ENCODE measurements at places on chromosomes 11 and 22.

DNA sequence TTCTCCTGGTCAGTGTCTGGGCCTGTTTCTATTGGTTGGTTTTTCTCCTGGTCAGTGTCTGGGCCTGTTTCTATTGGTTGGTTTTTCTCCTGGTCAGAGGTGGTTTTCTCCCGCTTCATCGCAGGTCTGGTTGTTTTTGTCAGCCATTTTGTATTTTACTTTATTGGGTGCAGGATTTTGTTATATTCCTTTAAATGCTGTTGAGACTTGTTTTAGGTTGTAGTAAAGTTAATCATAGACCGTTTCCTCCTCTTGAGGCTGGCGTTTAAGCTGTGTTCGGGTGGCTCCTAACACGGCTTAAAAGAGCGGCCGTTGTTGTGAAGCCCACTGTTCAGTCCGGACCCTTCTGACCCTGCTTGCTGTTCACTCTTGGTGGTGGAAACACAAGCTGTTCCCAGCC lies 26.2 kb downstream of the ZBED4 start:
- no peak for DNase-seq

DNA sequence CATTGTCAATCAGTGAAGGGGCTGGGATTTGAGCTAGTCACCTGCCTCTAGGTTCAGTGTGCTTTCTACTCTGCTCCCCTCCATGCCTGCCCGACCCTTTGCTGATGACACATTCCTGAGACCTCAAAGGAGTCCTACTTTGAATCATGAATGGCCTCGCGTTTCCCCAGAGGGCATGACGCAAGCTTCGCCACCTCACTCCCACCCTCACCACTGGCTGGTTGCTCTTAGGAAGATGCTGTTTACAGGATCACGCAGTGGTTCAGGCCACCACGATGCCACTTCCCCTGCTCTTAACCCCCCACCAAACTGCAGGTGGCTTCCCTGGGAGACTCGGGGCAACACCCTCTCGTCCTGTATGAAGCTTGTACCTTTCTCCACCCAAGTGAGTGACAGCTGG lies 62.9 kb upstream of the B3GAT1 start:
- DNase-seq, result no peak

- no peak for DNase-seq
These were observed 43.4 kb downstream of the PKNOX2 start for GRCh38 chr11:125207866-125208425.

DNA sequence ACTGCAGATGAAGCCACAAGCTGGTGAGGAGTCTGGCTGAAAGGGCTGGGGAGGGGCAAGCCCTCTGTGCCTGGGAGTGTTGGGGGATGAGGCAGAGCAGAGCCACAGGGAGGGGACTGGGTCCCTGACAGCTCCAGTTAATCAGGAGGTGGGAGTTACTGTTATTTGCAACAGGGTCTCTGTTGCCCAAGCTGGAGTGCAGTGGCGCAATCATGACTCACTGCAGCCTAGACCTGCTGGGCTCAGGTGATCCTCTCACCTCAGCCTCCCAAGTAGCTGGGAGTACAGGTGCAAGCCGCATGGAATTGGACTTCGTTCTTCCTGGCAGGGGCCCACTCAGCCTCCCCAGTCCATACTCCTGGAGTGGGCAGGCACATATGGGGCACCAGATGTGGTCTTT lies 7.7 kb downstream of the SCN2B start:
- DNase-seq, result no peak

DNA sequence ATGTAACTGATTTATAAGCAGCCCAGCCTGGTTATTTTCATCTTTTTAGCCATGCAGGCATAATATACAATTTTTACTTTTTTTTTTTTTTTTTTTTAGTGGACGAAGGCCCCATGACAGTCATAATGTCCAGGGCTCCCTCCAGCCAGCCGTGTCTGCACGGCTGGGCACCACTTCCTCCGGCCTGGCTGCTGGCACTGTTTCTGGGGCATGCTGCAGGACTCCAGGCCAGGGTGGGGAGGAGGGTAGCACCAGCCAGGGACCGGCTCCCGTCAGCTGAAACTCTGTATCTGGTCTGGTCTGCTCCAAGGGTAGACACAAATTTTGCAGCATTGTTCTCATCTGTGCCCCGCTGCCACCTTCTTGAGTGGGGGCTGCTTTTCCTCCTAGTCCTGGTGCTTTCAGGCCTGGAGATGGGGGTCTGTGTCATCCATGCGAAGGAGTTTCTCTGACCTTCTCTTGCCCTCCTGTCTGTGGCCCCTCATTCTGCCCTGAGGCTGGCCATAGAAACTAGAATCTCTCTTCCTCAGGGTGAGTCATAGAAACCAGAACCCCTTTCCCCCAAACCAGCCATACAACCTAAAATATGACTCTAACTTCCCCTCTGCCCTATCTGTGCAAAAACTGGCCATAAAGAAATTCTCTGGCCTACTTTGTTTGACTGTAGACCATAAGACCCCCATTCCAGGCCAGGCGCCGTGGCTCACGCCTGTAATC lies 9.2 kb upstream of the RRP7A start:
- no peak for DNase-seq

- no peak for DNase-seq
These were observed 1317.2 kb downstream of the TBC1D22A start for GRCh38 chr22:48079505-48080290.

DNA sequence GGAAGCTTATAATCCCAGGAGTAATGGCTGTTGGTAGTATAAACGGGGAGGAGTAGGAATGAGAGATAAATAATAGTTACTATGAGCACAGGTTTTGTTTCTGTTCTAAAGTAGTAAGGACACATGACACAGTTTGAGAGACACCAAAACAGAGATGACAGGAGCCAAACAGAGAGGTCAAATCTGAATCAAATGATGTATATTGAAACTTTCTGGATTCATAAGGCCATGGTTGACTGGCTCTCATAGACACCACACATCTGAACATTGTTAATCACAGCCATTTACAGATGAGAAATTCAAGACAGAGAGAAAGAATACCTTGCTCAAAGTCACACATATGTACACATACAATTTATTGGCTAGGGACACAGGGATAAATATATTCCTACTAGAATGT lies 63.4 kb upstream of the UCP3 start:
- DNase-seq, result no peak

GRCh38 chr11:15198284-15198683 lies 83.6 kb downstream of the INSC start:
- no peak for DNase-seq

DNA sequence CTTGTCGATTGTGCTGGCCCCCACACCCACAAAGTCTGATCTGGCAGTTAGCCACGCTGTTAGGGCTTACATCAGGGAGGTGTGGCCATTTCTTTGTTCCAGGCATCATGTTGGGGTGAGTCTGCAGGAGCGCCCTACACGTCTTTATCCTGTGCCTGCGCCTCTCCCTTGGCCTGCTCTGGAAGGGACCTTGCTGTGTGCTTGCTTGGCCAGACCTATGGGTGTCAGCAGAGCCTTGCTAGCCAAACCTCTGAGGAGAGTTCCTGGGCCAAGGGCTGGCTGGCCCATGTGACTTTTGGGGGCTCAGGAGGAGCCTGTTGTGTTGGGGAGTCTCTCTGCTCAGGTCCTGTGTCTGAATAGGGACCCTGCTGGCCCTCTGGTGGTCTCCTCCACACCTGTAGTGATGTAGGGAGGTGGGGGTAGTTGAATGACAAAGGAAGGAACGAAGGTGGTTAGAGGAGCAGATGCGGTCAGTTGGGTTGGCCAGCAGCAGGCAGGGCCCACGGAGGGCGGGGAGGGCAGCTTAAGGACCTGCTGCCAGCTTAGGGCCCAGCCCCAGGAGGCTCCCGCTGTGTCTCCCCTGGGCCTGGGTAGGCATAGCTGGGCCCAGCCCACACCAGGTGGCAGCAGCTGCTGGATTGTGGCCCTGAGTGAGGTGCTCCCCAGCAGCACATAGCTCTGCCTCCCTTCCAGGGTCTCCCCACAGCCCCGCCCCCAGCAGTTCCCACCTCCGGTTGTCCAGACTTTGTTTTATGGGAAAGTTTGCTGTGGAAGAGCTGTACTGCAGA lies 7.9 kb downstream of the PPIL2 start:
- DNase-seq, result no peak

DNA sequence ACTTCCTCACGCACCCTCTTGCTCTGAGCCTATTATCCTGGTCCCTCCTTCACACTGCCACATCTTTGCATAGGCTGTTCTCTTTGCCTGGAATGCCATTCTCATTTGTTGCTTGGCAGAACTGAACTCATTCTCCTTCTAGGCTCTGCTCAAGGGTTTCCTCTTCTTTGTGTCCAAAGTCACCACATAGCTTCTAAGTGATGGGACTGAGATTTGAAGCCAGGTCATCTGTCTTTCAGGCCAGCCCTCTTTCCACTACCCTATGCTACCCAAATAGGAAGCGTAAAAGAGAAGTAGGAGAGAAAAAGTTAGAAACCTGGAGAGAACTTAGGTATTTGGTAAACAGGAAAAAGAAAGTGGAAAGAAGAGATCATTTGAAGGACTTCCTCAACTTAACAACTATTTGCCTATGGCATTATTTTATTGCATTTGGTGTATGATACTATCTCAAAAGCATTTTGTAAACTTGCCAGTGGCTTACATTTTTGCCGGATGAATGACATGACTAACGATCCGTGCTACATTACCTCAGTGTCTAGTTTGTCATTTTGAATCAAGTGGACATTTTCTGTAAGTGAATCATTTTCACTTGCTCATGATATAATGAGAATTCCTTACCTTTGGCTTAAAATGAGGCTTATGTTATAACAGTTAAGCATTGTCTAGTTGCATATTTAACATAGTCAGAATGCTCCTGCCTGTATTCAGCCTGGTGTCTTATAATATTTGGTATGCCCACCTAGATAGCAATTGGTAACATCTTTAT lies 18.5 kb downstream of the NF2 start:
- DNase-seq, result peak; percentile 99

- peak; percentile 43 for DNase-seq
These were observed 6.3 kb downstream of the FXYD2 start for GRCh38 chr11:117818041-117818873.

GRCh38 chr11:93464927-93465540 lies 78.2 kb downstream of the SMCO4 start:
- no peak for DNase-seq

DNA sequence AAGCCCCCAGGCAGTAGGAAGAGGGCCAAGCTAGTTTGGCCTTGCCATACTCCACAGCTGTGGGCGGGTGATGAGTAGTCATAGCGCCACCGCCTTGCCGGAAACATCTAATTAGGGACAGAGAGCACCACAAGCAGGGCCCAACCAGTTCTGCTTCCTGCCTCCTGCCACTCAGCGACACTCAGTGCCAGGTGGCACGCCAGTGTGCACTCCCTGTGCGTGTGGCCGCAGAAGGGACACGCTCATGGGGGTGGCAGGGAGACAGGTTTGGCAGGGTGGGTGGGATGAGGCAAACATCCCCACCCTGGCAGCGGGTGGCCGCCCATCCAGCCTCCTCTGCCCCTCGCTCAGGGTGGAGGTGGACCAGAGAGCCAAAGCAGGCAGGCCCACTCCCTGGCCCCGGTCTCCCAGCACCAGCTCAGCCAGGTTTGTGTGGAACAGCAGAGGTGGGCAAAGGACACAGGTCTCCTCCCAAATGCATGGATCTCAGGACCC lies 4.9 kb downstream of the OVOL1 start:
- DNase-seq, result no peak

DNA sequence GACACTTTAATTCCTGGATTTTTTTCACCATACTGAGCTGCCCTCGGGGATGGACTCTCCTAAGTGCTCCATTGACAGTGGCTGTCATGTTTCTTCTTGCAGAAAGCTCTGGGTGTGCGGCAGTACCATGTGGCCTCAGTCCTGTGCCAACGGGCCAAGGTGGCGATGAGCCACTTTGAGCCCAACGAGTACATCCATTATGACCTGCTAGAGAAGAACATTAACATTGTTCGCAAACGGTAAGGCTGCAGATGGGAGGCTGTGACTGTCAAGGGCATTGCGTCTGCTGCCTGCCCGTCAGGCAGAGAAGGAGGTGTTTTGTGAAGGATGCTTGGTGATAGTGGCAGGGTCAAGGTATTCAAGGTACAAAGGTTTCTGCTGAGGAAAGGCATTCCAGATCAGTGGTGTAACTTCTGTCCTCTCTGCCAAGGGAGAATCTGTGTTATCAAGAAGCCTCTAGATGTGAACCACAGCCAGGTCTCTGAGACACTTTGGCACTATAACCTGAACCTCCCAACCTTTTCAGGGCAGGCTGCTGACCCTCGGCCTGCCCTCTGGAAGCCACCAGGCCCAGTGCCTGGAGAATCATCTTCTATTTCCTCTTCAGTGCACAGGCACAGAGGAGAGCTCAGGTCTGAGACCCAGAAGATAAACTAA lies 30.8 kb downstream of the ACO2 start:
- DNase-seq, result no peak

GRCh38 chr11:8328231-8328794 lies 64.6 kb upstream of the LMO1 start:
- DNase-seq, result no peak

- DNase-seq, result peak; percentile 49
These were observed 113.6 kb downstream of the TEAD1 start for GRCh38 chr11:12787847-12788246.

DNA sequence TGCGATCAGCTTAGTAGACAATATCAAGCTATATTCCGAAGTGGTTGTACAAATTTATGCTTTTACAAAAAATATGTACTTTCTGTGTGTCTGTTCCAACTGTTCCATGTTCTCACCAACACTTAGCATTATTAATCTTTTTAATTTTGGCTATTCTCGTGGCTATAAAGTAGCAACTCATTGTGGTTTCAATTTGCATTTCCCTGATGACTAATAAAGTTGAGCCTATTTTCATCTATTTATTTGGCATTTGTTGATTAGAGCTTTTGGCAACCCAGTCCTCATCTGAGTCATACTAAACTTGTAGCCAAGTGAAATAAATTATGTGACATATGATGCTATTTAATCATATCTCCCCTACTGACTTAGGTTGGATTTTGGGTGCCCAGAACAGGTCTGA lies 115.9 kb downstream of the FBXO7 start:
- DNase-seq, result no peak

DNA sequence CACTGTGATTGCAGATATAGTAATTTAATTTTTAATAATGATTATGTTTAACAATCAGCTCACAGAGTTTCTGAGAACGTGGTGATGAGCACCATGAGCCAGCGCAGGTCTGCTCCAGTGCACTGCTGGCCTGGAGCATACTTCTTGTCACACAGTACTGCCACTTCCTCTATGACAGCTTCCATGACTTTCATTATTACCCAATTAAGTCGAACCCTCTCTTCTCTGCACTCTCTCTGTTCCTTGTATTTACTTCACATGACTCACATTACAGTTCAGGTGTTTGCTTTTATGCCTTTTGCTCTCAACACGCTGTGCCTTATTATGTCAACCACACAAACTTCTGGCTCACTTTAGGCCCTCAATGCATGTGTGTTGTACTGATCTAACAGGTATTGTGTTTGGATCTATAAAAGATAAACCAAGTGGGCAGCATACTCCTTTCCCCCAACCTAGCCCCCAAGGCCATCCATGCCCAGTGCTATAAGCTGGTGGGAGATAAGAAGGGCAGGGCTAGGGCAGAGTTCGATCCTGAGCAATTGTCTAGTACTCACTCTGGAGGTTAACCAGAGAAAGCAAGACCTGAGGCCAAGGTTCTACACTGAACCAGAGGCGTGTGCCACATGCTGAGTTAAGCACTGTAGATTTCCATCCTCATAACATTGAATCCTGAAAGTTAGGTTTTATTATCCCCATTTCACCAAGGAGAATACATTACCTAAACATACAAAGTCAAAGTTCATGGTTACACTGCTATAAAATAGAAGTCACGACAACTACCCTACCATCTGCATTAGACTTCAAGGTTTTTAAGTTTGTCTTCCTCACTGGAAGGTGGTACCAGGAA lies 356.5 kb downstream of the INSC start:
- no peak for DNase-seq
